ENCODE measurements at places on chromosomes 11 and 22. TPM values are rescaled to one million over a fixed set of nuclear protein-coding genes. Genes with fewer than 3 reads are reported as not detected.

The LRRC32 gene
- total RNA-seq, result 0.14 TPM

The GSTP1 gene
- 1,791 TPM for total RNA-seq

The SERPING1 gene
- 0.78 TPM for total RNA-seq

The FAR1 gene
- 57.1 TPM for total RNA-seq

The ARHGAP20 gene
- 0.02 TPM for total RNA-seq

The WNT11 gene
- total RNA-seq, result 1.4 TPM

The SLC15A3 gene
- not detected for total RNA-seq

The RIBC2 gene
- total RNA-seq, result 3.1 TPM

The OOSP1 gene
- total RNA-seq, result not detected
